ENCODE measurements at places on chromosomes 3 and 15.

- no peak for DNase-seq
These were observed 94.5 kb downstream of the CFAP20DC start for GRCh38 chr3:58955308-58955707.

- no peak for DNase-seq
These were observed 17.4 kb upstream of the RTP2 start for GRCh38 chr3:187719628-187720336.

- no peak for DNase-seq
These were observed 15.1 kb downstream of the SH2D7 start for GRCh38 chr15:78107471-78107870.

- no peak for DNase-seq
These were observed 183.3 kb downstream of the NSUN3 start for GRCh38 chr3:94246171-94246570.

DNA sequence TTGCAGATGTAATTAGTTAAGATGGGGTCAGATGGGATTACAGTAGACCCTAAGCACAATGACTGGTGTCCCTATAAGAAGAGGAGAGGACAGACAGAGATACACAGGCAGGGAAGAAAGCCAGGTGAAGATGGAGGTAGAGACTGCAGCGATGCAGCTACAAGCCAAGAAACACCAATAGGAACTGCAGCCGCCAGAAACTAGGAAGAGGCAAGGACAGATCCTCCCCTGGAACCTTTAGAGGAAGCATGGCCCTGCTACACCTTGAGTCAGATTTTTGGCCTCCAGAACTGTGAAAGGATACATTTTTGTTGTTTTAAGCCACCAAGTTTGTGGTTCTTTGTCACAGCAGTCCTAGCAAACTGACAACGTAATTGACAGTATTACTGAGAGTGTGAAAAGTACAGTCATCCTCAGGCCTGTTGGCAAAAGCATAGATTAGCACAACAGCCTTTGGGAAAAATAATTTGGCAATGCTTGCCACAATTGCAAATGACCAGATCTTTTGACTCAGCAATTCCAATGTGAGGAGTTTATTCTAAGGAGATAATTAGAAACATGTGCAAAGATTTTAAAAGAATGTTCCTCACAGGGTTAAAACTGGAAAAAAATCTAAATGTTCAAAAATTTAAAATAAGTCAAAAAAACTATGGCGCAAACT, 82.6 kb upstream of the TJP1 start:
- no peak for DNase-seq

DNA sequence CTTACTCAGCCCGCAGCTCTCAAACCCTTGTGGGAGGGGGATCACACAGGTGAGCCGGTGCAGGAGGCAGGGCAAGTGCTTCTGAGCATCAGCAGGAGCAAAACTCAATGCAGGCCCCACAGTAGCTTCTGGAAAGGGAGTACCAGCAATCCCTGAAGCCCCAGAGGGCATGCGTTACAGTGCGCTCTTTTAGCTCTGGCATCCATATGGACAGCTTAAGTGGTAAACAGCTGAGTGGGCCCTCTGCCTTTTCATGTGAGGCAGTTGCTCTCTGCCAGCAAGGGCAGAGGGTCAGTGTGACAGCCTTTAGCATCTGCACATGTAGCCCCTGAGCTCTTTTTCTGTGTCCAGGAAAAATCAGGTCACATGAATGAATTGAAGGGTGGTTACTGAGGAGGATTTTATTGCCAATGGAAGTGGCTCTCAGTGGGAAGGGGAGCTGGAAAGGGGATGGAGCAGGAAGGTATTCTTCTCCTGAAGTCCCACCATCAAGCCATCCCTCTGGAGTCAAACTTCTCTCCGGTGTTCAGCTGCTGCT, 464.3 kb upstream of the THRB start:
- DNase-seq = no peak

DNA sequence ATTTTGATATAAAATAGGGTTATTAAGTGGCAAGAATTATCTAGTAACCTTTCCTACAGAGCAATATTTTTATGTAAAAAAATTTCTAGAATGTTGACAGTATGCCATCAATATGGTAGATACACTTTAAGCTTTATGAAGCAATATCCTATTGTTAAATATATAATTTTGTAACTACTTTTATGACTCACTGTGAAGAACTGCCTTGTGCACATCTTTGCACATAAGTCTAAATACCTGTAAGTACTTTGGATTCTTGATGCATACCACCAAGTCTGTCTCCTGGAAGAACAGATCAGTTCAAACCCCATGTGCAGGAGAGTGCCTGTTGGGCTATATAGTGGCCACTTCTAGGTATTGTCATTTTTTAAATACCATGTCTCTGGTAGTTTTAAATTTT, 205.7 kb upstream of the EIF1B start:
- no peak for DNase-seq

- no peak for DNase-seq
These were observed 137.6 kb downstream of the SMAD6 start for GRCh38 chr15:66839506-66840112.

- no peak for DNase-seq
These were observed 32.8 kb downstream of the ARRDC4 start for GRCh38 chr15:97993310-97993738.

- DNase-seq = no peak
These were observed 68.5 kb downstream of the MYO1E start for GRCh38 chr15:59304034-59304795.

DNA sequence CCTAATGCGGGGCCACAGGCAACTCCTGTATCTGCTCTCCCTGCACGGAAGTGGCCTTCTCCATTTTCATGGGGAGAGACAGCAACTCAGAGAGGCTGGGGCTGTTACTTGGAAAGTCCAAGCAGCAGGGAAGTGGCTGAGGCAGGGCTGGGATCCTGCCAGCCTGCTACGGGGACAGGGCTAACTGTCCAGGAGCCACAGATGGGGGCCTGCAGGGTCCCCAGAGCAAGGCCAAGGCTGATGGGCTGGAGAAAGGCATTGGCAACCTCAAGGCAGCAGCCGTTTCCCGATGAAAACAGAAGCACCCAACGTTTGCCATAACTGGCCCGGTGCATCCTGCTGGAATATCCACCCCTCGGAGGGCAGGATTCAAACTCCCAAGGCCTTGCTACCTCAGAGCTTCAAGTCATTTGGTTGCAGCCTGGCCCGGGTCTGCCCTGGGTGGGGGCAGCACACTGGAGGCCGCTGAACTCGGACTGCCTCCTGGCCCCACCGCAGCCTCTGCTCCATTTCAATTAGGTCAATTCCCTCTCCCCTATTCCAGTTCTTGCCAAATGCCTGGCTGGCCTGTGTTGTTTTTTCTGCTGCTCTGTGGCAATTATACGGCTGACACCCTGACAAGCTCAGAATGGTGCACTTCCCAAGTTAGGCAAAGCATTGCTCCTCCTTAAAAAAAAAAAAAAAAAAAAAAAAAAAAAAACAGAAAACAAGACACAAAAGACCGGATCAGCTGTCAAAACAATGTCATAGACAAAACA, 143.5 kb downstream of the NUP210 start:
- no peak for DNase-seq

DNA sequence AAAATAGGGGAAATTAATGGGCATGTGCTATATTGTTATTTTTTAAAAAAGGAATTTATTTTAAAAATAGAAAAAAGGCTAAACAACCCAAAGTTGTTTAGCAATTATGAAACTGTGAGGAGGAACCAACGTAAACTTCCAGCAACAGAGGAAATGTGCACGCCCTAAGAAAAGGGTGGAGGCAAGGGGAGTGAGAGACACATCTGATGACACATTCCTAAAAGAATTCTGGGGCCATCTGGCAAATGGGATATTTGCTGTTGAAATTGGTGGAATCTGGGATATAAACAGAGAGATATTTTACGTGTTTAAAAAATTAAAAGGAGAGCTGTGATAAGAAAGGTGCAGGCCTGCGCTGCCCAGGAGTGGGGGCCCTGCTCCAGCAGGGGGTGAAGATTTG, 50.8 kb upstream of the MUC13 start:
- DNase-seq = no peak

DNA sequence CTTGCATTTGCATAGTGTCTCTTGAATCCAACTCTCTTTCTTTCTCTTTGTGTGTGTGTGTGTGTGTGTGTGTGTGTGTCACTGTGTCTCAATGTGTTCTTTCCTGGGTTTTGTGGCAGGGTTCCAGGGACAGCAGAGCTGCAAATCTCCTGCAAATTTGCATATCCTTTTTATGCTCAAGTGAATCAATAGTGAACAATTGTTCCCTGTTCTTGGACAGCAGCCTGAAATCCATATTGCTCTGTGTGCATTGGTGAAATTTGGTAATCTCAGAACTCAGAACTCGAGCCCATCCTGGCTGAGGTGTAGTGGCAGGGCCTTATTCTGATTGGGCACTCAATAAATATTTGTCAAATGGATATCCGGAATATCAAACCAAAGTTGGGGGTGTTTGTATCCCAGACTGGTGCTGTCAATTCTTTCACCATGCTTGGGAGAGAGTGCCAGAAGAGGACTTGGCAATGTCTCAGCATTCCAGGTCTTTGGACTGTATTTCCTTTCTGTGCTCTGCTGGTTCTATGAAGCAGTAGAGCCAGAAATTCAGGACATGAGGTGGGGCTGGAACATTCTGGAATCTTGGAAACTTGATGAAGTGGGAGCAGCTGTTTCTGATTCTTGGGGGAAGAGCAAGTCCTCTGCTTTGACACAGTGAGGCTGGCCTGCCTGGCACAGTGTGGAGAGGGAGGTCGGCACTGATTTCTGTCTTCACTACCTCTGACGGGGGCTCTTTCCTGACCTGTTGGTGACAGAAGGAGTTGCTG, 380.6 kb upstream of the C2CD4B start:
- DNase-seq = no peak

GRCh38 chr3:105728771-105729312, 140.0 kb downstream of the CBLB start:
- no peak for DNase-seq

DNA sequence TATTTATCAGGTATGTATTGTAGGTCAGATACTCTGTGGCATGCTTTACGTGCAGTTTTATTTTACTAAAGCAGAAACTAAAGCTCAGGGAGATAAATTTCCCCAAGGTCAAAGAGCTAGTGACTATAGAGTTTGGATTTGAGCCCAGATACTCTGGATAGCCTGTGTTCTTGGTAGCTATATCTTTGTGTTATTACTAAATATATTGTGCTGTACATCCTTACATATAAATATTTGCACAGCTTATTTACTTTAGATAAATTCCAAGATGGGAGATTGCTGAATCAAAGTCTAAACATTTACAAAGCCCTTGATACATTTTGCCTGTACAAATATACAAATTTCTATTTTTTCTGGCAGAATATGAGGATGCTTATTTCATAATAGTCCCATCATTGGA, 660.9 kb upstream of the NAALADL2 start:
- DNase-seq = no peak

GRCh38 chr3:146974001-146974400, 368.9 kb upstream of the PLSCR5 start:
- DNase-seq = no peak

GRCh38 chr3:73509816-73510215, 114.9 kb downstream of the PDZRN3 start:
- DNase-seq = no peak

DNA sequence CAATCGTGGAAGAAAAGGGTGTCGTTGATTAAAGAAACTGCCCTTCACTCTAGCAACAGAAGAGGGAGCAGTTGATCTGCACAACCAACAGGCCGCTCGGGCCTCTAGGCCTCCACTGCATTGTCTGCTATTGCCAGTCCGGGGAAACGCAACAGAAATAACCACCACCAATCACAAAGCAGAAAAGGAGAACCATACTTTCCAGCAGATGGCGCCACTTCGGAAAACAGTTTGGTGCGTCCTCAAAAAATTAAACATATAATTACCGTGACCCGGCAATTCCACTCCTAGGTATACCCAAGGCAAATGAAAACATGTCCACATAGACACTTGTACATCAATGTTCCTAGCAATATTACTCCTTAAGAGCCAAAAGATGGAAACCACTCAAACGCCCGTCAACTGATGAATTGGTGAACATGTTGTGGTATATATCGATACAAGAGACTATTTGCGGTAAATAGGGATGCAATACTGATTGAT, 154.1 kb downstream of the TJP1 start:
- no peak for DNase-seq

- no peak for DNase-seq
These were observed 69.8 kb downstream of the CD200R1L start for GRCh38 chr3:112776836-112777235.

DNA sequence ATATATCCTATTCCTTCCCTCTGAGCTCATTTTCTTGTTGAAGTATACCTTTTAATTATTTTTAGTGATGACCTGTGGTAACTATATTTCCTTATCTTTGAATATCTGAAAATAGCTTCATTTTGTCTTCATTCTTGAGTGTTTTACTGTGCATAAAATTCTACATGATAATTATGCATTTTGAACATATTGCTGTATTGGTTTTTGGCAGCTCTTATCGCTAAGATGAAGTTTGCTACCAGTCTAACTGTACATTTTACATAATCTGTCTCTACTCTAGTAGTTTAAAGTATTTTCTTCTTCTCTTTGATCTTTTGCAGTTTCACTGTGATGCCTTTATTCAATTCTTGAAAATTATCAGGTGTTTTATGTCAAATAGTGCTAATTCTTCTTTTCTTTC, 189.5 kb downstream of the ISL2 start:
- DNase-seq = no peak

- no peak for DNase-seq
These were observed 1147.6 kb downstream of the IGSF11 start for GRCh38 chr3:117887031-117887430.

- no peak for DNase-seq
These were observed 2.2 kb upstream of the INTS14 start for GRCh38 chr15:65612949-65613744.

GRCh38 chr3:49940667-49941249, 808 bp downstream of the RBM6 start:
- DNase-seq = no peak

DNA sequence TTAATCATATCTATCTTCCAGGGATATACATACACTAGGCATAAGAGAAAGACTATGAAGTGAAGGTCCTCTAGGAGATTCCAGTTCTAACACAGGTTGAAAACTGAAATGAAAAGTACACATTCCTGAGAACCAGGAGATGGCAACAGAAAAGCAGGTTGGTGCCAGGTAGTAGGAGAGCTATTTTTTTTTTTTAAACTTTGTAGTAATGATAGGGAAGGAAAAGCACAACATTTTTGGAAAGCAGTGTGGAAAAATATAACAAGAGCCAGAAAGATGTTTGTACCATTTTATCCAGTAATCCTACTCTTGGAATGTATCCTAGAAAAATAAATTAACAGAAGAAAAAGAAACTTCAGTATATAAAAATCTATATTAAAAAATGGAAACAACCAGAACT, 189.9 kb downstream of the DTWD1 start:
- DNase-seq = no peak

GRCh38 chr3:39593341-39593740, 125.9 kb downstream of the MOBP start:
- DNase-seq = no peak

DNA sequence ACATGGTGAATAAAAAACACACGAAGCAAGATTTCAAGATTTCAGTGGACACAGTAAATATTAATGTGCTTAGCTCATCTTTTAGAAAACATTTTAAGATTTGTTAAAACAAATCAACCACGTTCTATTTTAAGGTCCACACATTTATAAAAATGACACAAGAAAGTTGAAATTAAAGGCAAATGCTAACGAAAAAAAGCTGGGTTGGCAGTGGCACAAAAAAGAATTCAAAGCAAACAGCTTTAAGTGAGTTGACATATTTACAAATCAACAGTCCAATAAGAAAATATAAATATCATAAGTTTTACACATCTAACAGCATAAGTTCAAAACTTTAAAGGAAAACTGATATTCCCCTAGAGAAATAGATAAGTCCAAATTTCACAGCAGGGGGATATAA, 430.4 kb upstream of the CCDC54 start:
- no peak for DNase-seq

- no peak for DNase-seq
These were observed 43.2 kb downstream of the CMTM8 start for GRCh38 chr3:32281570-32282106.
